ENCODE measurements at places on chromosomes 2 and 18.
A peak's percentile ranks its signal among the peaks of the same experiment; 100 is the strongest.

- no peak for DNase-seq
Measured at GRCh38 chr2:241686324-241686649, 328 bp downstream of the DTYMK start.

DNA sequence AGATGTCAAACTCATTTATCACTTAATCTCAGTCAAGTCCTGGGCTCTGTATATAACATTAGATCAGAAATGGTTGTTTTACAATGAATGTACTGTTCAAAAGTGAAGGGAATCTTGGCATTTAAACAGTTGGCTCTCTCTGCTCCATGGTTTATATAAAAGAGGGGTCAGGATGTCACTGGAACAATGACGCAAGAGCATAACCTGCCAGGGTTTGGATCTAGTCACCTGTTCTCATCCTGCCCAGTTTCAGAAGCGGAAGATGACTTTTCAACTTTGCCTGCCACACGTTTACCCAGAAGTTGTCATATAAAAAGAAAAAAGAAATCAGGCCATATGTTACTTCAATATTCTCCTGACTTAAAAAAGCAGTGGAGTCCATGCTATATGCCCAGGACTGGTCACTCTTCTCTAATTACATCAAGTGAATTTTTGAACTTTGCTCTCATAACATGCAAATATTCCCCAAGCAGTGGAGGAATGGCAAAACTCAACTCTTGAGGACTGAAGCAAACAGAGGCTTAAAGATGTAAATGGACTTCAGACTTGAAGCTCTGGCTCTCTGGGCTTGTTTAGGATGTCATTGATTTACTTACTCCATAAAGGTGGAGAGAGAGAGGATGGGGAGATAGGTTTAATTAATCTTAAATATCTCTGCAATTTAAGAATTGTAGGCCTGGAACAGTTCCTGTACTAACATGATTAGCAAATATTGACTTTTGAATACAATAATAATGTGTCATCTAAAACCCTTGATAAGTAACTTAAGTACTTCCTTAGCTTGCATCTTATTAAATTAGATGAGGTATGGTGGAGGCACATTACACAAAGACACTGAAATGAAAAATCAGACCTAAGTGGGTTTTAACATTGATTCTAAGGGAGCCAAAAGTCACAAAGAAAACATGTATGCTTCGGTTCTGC is 58.3 kb downstream of the ETAA1 start:
- peak; percentile 76 for DNase-seq

DNA sequence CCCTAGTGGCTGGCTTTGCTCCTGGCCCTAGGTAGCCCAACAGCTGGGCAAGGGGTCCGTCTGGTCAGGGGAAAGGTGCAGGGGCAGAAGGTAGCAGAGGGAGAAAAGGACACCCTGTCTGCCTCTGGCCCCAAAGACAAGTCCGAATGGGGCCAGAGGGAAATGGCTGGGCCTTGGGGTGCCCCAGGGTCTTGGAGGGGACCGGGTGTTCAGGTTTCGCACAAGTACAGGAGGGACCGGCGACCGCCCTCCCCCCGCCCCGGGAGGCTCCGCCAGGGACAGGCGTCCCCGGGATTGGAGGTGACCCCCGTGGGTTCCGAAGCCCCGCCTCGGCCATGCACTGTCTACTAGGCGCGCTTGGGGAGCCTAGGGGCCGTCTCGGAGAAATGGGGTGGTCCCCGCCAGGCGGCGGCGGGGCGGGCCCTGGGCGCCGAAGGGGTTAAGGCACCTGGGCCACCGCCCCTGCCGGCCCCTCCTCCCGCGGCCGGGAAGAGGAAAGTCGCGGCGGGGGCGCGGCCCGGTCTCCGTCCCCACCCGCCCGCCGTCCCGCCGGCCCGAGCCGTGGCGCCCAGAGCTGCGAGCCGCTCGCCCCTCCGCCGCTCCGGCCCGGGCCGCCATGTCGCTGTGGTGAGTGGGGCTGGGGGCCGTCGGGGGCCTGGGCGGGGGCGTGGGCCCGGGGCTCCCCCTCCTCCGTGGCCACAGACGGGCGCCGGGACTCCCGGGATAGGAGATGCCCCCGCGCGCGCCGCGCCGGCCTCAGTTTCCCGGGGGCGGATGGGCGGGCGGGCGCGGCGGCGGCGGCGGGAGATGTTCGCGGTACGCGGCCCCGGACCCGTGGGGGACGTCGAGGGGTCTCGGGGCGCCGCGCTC is at the start of gene B3GNT7:
B3GNT7 (plus strand) TSS at position 523 of the 870 bp plus-strand sequence; CDS start at position 617, 94 bp downstream.
- no peak for DNase-seq

DNA sequence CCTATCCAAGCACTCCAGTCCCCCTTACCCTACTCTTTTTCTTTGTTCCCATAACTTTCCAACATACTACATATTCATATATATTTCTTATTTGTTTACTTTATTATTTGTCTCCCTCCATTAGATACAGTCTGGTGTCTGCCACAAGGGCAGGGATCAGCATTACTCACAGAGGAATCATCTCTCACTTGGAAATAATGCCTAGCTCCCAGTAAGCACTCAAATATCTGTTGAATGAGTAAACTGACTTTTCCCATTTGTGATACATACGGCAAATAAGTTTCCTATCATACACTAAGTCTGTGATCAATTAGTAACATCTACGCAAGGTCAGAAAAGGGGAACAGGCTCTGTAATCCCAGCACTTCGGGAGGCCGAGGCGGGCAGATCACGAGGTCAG is 18.7 kb downstream of the C1D start:
- no peak for DNase-seq

- DNase-seq = no peak
Measured at GRCh38 chr2:177692783-177693269, 300.3 kb downstream of the AGPS start.

DNA sequence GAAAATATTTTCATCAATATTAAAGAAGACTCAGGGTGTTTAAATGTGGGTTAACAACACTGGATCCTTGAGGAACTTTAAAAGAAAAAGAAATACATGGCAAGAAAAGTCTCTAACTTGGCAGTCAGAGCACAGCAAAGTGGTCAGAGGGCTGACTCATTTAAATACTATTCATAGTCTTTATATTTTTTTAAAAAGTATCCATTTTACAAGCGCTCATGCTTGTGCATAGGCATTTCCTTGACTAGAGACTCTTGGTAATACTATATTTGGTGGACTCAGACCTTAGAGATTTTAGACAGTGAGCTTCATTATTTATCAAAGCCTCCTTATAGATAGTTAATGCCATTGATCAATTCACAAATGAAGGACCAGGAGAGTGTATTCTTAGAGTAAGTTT is 110.2 kb downstream of the ABCA12 start:
- no peak for DNase-seq

GRCh38 chr2:173750353-173750801 is 214.8 kb downstream of the SP3 start:
- peak; percentile 14 for DNase-seq

GRCh38 chr2:196413821-196414274 is 225.7 kb upstream of the CCDC150 start:
- no peak for DNase-seq

- DNase-seq = no peak
Measured at GRCh38 chr2:11478899-11479605, 13.1 kb upstream of the E2F6 start.

GRCh38 chr2:205772983-205773382 is 90.7 kb downstream of the NRP2 start:
- peak; percentile 43 for DNase-seq

- DNase-seq = peak; percentile 69
Measured at GRCh38 chr2:120246546-120247300, 5.9 kb upstream of the RALB start.

DNA sequence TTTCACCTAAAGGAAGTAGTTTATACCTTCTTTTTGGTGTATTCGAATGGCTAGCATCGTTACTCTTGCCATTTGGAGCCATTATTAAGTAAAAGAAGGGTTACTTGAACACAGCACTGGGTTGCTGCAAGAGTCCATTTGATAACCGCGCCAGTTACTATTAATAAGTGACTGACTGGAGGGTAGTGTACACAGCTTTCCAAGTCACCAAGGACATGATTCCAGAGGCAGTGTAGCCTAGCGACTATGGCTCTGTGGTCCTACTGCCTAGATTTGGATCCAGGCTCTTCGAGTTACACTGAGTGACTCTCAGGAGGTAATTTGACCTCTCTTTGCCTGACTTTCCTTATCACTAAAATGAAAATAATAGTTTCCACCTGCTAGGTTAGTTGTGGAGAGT is 206.8 kb downstream of the MEIS1 start:
- DNase-seq = no peak

- peak; percentile 47 for DNase-seq
Measured at GRCh38 chr2:165239856-165240515, 772 bp downstream of the SCN2A start.

DNA sequence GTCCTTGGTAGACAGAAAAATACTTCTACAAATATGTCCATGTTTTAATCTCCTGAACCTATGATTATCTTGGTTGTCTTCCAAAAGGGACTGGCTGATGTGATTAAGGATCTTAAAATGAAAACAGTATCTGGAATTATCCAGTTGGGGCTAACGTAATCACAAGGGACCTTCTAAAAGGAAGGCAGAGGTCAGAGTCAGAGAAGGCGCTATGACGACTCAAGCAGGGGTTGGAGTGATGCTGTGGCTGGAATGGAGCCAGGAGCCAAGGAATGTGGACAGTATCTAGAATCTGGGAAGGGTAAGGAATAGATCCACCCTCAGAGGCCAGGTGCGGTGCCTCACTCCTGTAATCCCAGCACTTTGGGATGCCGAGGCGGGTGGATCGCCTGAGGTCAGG is 4.2 kb upstream of the USP14 start:
- DNase-seq = no peak

GRCh38 chr2:14902953-14903352 is 270.4 kb downstream of the LRATD1 start:
- DNase-seq = no peak

- no peak for DNase-seq
Measured at GRCh38 chr2:135773917-135774316, 32.3 kb downstream of the UBXN4 start.

DNA sequence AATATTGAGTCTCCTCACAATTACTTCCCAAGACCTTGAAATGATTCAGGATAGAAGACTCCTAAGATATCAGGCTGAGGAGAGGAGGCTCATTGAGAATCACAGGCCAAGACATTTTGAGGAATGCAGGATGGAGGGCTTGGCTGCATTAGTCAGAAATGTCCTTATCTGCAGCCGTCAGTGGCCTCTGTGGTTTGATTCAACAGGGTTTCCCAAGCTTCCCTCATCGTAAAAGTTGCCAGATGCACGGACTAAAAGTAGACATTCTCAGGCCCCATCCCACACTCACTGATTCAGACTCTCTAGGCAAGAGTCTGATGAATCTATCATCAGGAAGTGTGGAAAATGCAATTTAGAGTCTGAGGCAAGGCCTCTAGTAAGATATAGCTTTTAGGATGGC is 34.0 kb upstream of the TMEM178A start:
- DNase-seq = no peak

- no peak for DNase-seq
Measured at GRCh38 chr2:26095758-26096157, 61.9 kb downstream of the RAB10 start.

- no peak for DNase-seq
Measured at GRCh38 chr2:226885769-226886435, 50.0 kb downstream of the RHBDD1 start.

- DNase-seq = no peak
Measured at GRCh38 chr2:86044614-86045013, 61.1 kb downstream of the POLR1A start.

- no peak for DNase-seq
Measured at GRCh38 chr2:95329891-95330793, 33.0 kb downstream of the KCNIP3 start.

DNA sequence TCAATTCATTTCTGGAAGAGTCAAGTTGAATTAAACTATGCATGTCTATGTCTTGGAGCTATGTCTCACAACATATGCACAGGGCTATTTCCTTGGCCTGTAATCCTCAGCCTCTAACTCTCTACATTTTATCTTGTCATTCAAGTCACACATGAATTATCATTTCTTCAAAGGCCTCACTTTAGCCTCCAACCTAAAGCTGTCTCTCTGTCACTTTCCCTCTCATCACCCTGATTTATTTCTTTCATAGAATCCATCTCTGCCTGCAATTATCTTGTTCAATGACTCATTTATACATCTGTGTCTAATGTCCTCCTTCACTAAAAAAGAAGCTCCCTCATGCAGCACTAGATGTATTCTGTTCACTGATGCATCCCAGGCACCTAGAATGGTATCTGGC is 614.2 kb upstream of the REG3G start:
- DNase-seq = no peak

DNA sequence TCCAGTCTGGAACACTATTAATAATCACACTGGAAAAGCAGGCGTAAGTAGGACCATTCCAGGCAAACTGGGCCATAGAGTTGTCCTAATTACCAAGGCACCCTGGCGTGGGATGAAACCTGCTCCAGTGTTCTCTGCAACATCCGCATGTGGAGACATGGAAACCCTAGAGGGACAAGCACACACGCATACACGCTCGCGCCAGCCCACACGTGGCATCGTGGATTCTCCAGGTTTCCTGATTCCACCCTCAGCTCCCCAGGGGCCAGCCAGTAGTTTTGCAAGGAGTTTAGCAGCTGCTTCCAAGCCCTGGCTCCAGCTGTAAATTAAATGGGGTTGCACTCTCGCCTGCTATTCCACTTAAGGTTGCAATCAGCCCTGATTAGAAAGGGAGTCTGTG is 127.7 kb downstream of the DYSF start:
- no peak for DNase-seq

DNA sequence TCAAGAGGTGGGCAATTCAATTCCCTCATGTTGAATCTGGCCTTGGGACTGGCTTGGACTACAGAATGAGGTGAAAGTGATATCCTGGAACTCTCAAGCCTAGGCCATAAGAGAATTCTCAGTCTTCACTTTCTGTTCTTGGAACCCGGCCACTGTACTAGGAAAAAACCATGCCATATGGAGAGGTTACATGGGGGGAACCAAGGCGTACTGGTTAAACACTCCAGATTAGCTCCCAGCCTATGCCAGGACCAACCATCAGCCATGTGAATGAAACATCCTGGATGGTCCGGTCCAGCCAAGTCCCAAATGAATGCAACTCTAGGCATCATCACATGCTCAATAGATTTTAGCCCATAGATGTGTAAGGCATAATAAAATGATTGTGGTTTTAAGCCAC is 56.4 kb downstream of the ZNF385B start:
- DNase-seq = no peak

DNA sequence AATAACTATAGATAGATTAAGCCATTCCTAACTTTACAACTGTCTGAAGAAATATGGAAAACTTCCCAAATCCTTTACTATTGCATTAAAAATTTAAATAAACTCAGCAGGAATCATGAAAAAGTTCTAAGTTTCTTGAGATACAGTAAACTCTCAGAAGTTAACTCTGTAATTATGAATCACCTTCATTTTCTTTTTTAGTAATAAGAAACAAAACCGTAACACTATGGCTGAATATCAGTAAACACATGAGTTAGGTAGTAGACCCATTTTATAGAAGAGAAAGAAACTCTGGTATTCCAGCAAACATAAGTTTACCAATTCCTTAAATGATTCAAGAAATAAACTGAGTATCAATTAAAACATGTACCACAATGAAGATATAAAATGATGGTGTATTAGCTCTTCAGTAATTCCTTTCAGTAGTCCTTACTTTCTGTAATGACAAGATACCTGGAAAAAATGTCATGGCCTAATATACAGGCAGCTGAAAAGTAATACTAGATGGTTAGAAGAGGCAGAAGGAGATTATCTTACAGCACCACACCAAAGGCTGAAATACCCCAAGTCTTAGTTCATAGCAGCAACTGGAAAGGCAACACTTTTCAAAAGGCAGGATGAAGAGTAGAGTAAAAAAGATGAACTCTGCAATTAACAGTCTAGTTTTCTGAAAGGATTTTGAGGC is 11.5 kb downstream of the TRIP12 start:
- DNase-seq = no peak

GRCh38 chr18:36829362-36830157 is 633 bp downstream of the KIAA1328 start:
- peak; percentile 71 for DNase-seq

- no peak for DNase-seq
Measured at GRCh38 chr2:6906165-6906741, 11.0 kb upstream of the RNF144A start.
